Stimulated activated CD8-positive, alpha-beta memory T cell treated with anti-CD3 and anti-CD28 coated beads, Interleukin-15, amount 100 ng/mL, for 4 hours (primary cell): ENCODE measurements at places on chromosomes 13 and 19.

DNA sequence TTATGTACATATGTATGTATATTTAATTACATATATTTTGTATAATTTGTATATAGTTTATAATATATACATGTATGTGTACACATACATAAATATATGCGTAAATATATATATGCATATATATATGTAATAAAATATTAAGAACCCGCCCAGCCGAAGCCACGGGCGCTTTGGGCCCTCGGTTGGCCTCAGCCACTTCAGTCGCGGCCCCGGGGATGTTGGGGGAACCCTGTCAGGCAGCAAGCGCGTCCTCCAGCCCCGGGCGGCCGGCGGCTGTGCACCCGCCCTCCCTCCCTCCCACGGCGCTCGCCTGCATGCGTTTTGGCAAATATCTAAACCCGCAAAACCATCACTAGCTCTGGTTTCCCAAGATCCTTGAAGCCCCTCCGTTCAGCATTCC is 7.9 kb upstream of the ZNF606 start:
- no peak for DNase-seq

GRCh38 chr19:30662211-30662861 is 290.2 kb downstream of the ZNF536 start:
- DNase-seq, result no peak

DNA sequence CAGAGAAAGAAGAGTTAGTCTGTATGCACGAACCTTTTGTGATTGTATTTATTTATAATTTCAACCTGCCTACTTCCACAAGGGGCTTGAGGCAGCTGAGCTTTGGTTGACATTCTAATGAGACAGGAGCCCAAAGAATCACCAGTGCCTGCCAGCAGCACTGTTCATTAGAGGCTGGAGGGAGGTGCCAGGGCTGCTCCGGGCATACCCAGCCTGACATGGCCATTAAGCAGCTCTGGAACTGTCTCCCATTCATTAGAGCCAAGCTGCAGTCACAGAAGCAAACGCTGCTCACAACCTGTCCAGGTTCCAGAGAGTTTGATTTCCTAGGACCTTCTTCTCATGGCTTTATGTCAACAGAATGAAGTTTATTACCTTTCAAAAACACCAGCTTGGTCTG is 425.5 kb downstream of the RFC3 start:
- DNase-seq, result no peak

GRCh38 chr19:54257116-54257480 is at the start of gene LILRB5:
TSS of gene LILRB5 (minus strand) at chr19:54257273. CDS start at chr19:54257193, 80 bp downstream.
- no peak for DNase-seq

GRCh38 chr19:7386308-7386707 is 37.6 kb downstream of the ARHGEF18 start:
- no peak for DNase-seq

- DNase-seq, result no peak
These were observed 7.3 kb downstream of the MED16 start for GRCh38 chr19:885536-886224.

GRCh38 chr13:26228096-26228495 is 6.0 kb upstream of the RNF6 start:
- DNase-seq, result no peak

- no peak for DNase-seq
These were observed 23.4 kb upstream of the RFC3 start for GRCh38 chr13:33794576-33794975.
